ENCODE measurements at places on chromosomes 11 and 22. TPM values are rescaled to one million over a fixed set of nuclear protein-coding genes. Genes with fewer than 3 reads are reported as not detected.

Gene SOX10
- total RNA-seq = not detected

Gene KCNK4
- not detected for total RNA-seq

Gene IZUMO1R
- not detected for total RNA-seq

Gene ROBO4
- total RNA-seq = not detected

Gene MN1
- 0.06 TPM for total RNA-seq

Gene SLC7A4
- total RNA-seq = 0.41 TPM

Gene UCP3
- total RNA-seq = 1.1 TPM

Gene NR1H3
- 8.1 TPM for total RNA-seq

Gene SLC22A12
- not detected for total RNA-seq

DNA sequence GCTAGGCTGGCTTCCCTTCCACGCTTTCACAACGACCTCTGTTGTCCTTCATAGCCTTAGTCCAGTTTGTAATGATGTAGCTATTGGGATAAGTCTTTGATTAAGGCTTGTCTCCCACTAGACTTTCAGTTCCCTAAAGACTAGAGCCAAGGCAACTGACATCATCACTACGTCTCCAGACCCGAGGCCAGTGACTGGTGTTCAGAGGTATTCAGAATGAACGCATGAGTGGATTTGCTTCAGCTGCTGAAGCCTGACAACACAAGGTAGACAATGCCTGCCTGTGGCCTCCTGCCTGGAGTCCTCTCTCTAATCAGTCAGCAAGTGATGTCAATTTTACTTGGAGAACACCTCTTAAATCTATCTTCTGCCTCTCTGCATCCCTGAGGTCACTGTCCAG, 13.6 kb downstream of the EFCAB6 start:
- DNase-seq = no peak

GRCh38 chr11:118151431-118151830, 1.2 kb downstream of the SCN4B start:
- no peak for DNase-seq

DNA sequence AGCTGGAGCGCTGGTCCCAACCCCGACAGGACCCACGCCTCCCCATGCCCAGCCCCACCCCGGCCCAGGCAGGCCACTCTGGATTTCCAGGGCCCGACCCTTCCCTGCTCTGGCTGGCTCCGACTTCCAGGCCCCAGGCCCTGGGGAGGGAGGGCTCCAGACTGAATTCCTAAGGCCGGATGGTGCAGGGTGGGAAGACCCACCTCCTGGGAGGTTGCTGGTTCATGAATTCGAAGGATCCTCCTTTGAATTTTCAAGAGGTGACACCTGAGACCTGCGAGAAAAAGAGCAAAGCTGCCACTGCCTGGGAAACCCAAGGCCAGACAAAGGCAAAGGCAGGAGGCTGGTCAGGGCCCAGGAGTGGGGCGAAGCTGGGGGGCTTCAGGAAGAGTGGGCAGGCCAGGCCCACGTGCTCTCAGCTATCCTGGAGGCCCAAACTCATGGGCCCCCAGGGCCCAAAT, 47.0 kb upstream of the LINC01488 start:
- DNase-seq = no peak

GRCh38 chr22:49657275-49657973, 170.2 kb downstream of the BRD1 start:
- DNase-seq = peak; percentile 74

DNA sequence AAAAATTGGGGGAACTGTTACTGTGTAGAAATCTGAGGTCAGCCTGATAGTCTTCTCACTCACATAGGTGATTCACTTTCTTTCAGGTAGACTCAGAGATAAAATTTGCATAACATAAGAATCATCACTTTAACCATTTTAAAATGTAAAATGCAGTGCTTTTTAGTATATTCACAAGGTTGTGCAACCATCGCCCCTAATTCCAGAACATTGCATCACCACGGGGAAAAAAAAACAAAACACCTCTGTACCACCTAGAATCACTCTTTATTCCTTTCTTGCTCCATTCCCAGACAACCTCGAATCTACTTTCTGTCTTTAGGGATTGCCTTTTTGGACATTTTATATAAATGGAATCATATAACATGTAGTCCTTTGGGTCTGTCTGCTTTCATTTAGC, 20.9 kb downstream of the CHEK1 start:
- DNase-seq = no peak

DNA sequence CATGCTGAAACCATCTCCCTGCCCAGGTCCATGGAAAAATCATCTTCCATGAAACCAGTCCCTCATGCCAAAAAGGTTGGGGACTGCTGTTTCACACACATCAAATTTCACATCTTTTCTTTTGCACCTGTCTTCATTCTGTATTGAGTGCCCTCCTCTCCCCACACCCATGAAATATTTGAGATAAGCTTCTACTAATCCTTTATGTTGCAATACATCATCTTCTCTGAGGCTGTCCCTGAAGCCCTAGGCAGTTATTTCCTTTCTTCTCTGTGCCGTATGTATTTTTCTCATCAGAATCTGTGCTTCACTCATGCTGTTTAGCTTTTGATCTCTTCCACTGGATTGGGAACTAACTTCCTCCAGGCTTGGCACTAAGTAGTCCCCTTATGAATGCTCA, 40.0 kb upstream of the RRM1 start:
- no peak for DNase-seq

GRCh38 chr11:65416341-65416824, 6.2 kb upstream of the NEAT1 start:
- DNase-seq = peak; percentile 92

DNA sequence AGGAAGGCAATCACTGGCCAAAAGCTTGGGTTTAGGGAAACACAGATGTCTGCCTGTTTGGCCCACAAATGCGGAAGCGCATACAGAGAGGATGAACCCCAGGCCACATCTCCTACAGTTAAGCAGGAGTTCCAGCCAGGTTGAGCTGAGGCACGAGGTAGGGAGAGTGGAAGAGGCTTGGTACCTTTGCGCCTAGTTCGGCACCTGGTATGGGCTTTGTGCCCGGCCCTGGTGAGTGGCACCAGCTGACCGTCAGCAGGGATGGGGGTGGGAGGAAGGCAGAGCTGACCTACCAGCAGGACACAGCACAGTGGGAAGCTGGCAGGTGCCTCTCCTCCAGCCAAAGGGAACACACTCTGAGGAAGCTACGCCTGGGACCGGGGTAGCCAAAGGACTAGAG, 57.6 kb downstream of the KCNC1 start:
- DNase-seq = no peak

GRCh38 chr22:30230787-30231461, 15.6 kb downstream of the LIF start:
- DNase-seq = no peak

DNA sequence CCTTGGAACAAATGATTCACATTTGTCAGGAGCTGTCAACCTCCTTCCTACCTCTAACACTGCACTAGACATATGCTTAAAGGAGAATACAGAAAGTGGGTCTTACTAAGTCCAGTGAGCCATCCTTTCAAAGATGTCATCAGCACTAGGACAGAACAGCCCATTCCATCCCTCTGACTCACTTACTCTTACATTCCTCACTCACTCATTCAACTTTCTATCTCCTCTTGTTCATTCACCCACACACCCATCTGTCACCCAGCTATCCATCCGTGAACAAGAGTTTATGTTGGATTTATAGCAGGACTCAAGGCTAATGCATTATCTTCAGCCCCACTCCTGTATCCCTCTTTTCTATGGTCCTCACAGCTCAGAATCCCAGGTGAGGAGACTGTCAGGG, 9.1 kb downstream of the INSC start:
- DNase-seq = no peak

- DNase-seq = no peak
Observed at GRCh38 chr11:70696076-70696475, 297.7 kb downstream of the CTTN start.

DNA sequence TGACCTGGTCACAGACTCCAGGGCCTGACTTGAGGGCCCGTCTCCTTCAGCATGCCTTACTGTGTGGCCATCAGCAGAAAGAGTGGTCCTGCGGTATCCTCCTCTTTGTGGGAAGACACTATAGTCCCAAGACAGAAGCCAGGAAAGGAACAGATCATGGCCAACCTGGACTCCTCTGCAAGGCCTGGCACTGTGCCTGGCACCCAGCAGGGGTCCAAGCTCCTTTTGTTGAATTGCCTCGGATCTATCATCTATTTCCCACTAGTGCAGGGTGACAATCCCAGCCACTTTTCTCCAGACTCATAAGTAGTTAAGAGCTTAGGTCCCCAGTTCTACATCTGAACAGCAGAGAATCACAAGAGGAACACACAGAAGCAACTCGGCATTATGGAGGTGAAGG, 27.0 kb downstream of the DSCAML1 start:
- no peak for DNase-seq

DNA sequence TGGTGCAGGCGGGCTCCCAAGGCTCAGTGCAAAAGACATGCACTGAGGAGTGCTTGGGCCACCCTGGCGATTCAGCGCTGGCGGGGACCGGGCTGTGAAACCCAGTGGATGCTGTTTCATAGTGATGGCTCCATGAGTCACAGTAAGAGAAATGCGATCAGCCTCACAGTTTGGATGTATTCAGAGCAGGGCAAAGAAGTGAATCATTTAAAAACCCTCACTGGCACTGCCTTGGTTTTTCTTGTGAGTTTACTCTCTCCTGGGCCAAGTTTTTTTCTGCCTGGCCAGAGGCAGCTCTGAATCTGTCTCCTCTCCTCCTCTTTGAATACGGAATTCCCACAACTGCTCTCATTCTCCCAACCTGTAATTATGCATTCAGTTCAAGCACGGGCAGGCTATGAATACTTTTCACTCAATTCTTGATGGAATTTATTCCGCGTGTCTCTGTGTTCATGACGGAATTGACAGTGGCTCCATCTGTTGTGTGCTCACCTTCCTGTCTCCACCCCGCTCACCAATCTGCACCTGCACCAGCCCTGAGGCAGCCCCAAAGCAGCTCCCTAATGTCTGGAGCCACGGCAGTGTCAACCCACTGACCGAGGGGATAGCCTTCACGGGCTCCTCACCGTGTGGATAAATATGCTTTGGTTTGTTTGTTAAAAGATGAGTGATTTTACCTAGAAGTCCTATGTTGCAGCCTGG, 14.9 kb downstream of the ADAMTS8 start:
- no peak for DNase-seq

All from activated naive CD8-positive, alpha-beta T cell treated with anti-CD3 and anti-CD28 coated beads for 36 hours (primary cell).